ENCODE measurements at places on chromosomes 2 and 18.

GRCh38 chr2:176158186-176158591 is 1.1 kb downstream of the HOXD3 start:
- no peak for DNase-seq

DNA sequence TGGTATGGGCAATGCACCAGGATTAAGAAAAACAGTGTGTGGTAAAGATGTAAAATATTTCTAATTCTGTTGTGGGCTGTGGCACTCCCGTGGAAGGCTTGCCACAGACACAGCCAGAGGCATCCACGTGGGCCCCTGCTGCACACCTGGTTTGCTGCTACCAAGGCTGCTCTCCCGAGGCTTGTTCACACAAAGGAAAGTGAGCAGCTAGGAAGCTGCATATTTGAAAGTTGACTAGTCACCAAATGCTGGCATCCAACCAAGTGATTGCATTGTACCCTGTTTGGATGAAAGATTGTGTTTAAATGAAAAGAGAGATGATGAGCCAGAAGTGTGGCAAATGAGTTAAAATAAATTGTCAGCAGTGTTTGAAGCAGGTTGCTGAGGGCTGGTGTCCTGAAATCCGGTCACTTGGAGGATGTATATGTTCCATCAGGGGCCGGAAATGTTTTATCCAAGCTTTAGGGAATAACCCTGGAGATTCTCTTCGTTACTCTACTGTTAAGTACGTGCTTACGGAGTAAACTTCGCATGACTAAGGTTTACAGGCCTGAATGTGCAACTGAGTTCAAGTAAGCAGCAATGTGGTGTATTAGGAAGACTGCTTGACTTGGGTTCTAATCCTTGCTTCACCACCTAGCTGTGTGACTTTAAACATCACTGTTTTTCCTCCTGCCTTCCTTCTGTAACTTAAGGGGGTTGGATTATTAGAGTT is 86.1 kb downstream of the MSH2 start:
- no peak for DNase-seq

DNA sequence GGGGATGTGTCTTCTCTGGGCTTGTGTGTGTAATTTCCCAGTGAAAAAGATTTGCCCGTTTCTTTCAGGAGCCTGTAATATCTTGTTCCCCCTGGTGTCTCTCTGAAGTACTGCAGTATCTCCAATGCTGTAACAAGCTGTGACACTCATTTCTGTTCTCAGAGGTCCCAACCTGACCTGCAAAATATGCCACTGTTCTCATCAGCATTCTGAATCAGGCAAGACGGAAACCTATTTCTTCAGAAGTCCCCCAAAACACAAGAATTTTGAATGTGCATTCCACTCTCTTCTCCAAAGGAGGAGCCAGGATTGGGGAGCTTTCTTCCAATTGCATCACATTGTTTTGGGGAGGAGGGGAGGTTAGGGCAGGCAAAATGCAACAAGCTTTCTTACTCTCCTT is 77.0 kb upstream of the CNGA3 start:
- DNase-seq, result no peak

DNA sequence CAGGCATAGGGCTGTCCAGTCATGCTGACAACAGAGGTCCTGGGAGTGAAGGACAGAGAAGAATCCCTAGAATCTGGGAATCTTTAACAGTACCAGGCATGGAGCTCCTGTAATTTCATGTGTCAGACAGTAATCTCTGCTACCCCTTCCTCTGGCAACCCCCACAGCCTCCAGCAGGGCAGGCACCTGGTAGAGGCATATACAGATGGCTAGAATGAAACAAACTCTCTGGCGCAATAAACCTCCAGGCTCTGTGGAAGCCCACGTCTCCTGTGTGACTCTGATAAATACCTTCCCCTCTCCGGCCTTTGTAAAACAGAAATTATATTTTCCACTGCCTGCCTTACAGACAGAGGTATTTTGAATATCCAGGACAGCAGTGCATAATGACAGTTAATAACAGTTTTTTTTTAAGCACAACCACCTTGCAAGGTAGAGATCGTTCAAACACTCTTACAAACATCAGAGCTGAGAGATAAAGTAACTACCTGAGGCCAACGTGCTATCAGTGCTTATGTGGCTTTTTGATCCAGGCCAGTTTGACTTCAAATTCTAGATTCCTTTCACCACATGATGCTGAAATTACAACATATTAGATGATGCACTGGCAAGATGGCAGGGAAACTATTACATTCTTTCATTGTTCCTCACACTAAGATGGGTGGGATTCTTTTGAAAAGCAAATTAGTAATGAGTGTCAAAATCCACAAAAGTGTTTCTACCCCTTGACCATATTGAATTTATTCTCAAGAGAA is 47.7 kb upstream of the TMEM247 start:
- DNase-seq, result no peak

DNA sequence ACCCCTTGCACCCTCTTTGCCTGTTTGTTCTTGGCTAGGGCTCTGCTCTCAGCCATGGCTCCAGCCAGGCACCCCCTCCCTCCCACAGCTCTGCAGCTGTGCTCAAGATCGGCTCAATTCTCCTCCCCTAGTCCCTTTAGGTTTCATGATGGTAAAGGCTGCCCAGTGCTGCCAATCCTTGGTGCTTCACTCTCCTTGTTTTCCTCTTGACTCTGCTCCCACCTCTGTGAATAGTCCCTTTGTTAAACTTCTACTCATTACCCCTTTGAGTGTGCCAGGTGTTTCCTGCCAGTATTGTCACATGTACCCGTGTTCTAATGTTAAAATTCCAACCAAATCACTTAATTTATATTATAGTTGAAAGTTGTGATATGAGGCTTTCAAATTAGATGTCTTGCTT is 101.0 kb upstream of the CERS6 start:
- no peak for DNase-seq

- no peak for DNase-seq
These were observed 134.2 kb downstream of the PXDN start for GRCh38 chr2:1610096-1610485.

All from stimulated activated CD8-positive, alpha-beta memory T cell treated with anti-CD3 and anti-CD28 coated beads, Interleukin-7, amount 100 ng/mL, for 1 hour (primary cell).